ENCODE measurements at places on chromosomes 2 and 18.

- no peak for DNase-seq
These were observed 23.2 kb downstream of the METTL8 start for GRCh38 chr2:171410624-171411023.

GRCh38 chr2:231364061-231364460 lies 31.4 kb upstream of the B3GNT7 start:
- DNase-seq: no peak

GRCh38 chr18:26993568-26993967 lies 128.1 kb upstream of the AQP4 start:
- DNase-seq: no peak

GRCh38 chr2:140185076-140185475 lies 1404.9 kb upstream of the NXPH2 start:
- DNase-seq: no peak

GRCh38 chr2:96885432-96886347 lies 15.8 kb upstream of the SEMA4C start:
- DNase-seq: no peak

- DNase-seq: no peak
These were observed 32.3 kb downstream of the ADCYAP1 start for GRCh38 chr18:936941-937340.
